Left forelimb (tissue), 1 donor: ENCODE measurements at places on chromosomes 7 and 10.

GRCh38 chr10:5523796-5524574, 776 bp upstream of the CALML3 start:
- DNase-seq: peak; percentile 51

DNA sequence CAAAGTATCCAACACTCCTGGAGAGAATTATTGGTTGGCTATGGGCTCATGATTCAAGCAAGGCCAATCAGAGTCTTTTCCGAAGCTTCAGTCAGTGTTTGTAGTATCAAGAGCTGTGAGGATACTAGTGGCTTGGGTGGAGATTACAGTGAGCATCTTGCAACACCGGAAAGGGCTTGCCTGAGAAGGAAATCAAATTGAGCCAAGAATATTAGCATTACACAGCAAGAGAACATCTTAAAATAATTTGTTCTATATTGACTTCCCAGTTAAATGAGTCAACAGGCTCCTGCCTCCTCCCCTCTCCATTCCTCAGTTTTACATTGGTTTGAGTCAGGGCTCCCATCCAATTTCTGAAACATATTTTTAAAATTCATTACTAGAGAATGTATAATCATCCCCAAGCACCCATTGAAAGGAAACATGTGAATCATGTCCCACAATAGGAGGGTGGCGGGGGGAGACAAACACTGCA, 127.4 kb downstream of the ELAPOR2 start:
- DNase-seq: no peak

DNA sequence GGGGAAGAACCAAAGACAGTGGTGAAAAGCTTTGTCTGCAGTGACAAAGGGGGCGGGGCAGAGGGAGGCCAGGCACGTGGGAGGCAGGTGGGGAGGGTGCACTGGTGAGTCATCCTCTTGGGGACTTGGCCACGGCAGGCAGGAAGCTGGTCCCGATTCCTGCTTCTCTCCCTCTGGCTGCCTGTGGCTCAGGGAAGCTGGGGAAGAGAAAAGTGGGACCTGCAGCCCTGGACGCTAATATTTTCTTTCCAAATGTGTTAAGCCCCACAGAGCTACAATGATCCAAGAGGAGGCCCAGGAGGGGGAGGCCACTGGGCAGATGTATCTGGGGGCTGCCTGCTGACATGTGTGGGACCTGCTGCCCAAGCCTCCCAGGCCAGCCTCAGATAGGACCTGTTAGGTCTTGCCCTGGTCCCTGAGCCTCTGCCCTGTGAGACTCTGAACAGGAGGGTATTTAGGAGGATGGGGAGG, 231.8 kb downstream of the KCNMA1 start:
- DNase-seq: no peak

DNA sequence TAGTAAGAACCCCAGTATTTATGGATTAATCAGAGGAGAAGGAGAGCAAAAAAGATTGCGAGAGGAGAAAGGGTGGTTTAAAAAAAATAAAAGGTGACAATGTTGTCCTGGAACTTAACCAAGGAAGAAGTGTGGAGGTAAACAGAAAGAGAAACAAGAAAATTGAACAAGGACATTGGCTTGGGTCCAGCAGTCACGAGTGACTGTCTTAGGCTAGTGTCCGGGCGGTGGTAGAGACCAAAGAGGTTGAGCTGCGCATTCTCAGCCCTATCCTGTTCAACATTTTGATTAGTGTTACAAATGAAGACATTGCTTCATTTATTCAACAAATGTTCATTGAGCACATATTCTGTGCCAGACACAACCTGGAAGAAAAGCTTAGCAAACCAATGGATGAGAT, 329.9 kb downstream of the FGFR2 start:
- no peak for DNase-seq

DNA sequence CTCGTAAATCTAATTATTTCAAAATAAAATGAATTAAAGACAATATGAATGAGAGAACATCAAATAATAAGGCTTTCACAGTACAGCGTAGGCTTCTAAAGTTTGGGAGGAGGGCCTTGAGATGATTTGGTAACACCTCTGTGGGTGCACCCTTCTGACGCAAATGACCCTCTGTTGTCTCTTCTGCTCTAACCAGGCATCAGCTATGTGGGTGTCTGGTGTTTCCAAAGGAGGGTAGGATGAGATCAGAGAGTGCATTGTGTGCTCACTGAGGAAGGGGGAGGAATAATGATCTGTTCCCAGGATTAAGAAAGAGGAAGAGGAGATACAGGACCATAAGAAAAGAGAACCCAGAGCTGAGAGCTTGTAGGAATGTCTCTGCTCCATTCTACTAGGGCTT, 420.4 kb downstream of the SDK1 start:
- no peak for DNase-seq

DNA sequence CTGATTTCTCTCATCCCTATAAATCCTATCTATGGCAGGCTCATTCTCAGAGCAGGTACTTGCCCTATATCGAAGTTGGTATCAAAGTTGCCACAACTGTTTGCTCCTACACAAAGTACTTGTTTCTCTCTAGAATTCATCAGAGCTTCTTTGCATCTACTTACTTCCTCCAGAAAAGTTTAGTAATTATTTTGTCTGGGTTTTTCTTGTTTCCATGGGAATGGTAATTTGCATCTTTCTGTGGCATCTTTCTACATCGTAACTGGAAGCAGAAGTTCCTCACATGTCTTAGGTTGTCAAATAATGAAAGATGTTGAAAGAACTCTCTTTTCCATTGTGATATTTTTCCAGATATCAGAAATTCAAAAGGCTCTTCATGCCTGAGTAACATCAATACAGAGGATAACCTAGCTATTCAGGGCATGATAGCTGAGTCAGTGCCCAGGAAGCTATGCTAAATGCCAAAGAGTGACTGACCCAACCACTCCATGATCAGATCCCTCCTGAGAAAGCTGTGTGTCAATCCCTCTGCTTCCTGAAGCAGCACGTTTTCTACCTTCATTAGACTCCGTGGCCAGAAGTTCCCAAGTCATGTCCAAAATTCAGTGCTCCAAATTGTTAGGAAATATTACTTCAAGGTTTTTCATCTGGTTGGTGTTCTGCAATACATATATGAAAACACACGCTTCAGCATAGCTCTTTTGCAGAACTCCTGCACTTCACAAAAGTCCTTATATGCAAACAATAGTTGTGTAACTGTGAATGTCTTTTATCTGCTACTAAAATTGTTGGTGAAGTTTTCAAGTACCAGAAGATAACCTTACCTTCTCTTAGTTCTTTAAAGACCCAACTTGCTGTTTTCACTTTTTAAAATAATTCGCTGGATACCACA, 216.5 kb downstream of the VTI1A start:
- no peak for DNase-seq

DNA sequence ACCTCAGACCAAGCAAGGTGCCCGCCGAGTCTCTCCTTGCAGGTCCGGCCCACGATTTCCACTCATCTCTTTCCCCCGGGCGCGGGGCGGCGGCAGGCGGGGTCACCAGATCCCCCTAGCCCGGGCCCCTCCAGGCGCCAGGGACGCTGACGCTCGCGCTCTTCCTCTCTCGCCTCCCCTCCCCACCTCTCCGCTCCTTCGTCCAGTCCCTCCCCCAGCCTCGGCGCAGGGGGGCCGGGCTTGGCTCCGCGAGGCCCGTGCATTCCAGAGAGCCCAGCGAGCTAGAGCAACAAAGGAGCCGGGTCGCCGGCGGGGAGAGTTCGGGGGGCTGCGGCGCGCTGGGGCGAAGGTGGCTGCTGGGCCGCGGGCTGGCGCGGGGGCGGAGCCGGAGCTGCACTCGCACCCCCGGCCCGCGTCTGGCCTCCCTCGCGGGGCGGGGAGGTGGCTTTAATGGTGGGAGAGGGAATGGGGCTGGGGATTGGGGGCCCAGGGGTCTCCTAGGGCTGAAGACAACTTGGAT, at the start of gene SMO:
TSS of gene SMO (plus strand) at position 262 of the 520 bp plus-strand sequence. CDS start 519 bp downstream, outside the sequence.
- DNase-seq: peak; percentile 92

DNA sequence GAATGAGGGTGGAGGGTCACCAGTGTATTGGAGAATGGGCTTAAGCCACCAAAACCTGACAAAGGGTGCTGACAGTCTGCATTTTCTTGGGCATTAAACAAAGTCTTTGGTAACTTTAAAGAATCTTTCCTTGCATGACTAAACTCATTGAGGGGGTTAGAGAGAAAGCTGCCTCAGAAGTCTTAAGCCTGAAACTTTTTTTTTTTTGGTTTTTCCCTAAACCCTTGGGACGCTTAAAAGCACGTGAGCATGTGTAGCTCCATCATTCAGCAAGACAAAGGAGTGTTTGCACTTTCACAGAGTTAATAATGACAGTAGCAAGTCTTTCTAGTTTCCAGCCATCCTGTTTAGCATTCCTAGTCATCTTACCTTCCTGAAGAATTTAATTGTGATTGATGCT, 110.7 kb downstream of the LRMDA start:
- no peak for DNase-seq
